Left lung (tissue), 14 donors: ENCODE measurements at places on chromosomes 4 and X.
A peak's percentile ranks its signal among the peaks of the same experiment; 100 is the strongest.

DNA sequence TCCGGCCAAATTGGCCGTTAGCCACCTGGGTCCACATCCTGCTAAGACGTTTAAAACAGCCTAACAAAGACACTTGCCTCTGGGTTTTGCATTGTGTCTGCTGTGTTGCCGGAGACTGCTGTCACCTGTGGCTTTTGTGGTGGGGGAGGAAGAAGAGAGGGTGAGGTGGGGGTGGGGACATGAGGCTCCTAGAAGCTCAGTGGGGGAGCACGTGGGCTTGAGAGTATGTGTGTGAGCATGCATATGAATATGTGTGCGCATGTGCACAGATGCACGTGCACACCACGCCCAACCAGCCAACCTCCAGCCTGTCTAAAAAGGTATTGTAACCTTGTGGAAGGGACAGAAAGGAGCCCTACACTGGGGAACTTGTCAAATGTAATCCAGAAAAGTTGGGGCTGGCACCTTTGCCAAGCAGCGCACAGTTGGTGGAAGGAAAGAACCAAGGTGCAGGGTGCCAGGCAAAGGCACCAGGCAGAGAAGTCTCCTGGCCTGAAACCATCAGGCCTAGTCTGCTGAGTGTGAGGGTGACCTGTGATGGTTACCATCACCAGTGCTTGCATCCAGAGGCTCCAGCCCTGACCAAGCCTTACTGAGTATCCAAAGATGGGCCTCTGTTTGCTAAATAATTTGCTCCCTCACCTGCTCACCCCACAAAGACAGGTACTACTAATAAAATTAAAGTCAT, 10.1 kb upstream of the SASH3 start:
- no peak overlapping the region for H3K27ac ChIP-seq
- H3K36me3 ChIP-seq: no peaks in the 10 kb centered on the region
- no peak for DNase-seq
- no peak overlapping the region for H3K4me3 ChIP-seq
- H3K4me1 ChIP-seq: no peaks in the 10 kb centered on the region
- no peaks in the 10 kb centered on the region for H3K27me3 ChIP-seq

- H3K27ac ChIP-seq: no peak overlapping the region
- DNase-seq: no peak
- H3K4me3 ChIP-seq: no peak overlapping the region
- no peaks in the 10 kb centered on the region for H3K36me3 ChIP-seq
- no peaks in the 10 kb centered on the region for H3K27me3 ChIP-seq
These were observed 31.6 kb upstream of the FAM9A start for GRCh38 chrX:8832582-8833378.

- no peaks in the 10 kb centered on the region for H3K27me3 ChIP-seq
- peaks cover 3% of the 10 kb centered on the region for H3K4me1 ChIP-seq
- H3K4me3 ChIP-seq: no peak overlapping the region
- no peaks in the 10 kb centered on the region for H3K36me3 ChIP-seq
These were observed 50.4 kb upstream of the KDR start for GRCh38 chr4:55175779-55176231.

DNA sequence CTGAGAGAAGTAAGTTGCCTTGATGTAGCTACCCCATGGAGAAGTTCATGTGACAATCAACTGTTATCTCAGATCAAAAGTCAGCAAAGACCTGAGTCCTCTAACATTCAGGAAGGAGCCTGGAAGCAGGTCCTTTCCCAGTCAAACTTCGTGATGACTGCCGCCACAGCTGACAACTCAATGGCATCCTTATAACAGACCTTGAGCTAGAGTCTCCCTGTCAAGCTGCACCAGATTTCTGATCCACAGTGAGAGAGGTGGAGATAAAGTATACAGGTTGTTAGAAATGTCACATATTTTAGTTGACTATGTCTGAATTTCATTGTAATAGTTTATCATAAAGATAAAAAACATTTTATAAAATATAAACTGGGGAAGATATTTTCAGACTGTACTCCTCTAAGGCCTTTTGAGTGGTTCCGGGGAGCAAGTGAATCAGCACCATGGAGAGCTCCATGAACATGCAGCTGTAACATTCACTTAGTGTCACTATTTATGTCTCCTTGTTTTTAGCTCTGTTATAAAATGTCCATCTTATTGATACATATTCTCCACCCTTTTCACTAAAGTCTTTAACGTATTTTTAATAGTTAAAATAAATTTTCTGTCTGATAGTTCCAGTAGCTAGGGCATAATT, 1653.5 kb upstream of the AGA start:
- no peaks in the 10 kb centered on the region for H3K27me3 ChIP-seq
- peak; percentile 62 for DNase-seq
- H3K4me1 ChIP-seq: no peaks in the 10 kb centered on the region
- no peak overlapping the region for H3K27ac ChIP-seq
- H3K4me3 ChIP-seq: no peak overlapping the region
